ENCODE measurements at places on chromosomes 16 and 17.

GRCh38 chr16:23859713-23860269 lies 24.0 kb downstream of the PRKCB start:
- DNase-seq = no peak

- DNase-seq = no peak
These were observed 118.4 kb downstream of the VPS53 start for GRCh38 chr17:596287-596686.

DNA sequence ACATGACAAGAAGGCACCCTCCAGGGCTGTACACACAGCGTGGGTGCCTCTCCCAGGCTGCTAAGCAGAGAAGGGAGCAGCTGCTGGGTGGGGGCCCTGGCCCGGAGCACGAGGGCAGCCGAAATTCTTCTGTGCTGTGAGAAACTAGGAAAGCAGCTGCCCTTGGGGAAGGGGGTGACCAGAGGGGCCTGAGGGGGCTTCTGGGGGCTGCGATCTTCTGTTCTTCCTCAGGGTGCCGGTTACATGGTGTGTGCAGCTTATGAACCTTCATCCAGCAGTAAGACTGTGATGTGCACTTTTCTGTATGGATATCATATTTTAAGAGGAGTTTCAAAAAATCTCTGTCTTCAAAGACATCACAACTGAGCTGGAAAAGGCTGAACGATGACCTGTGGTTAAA lies 43.2 kb upstream of the METRNL start:
- no peak for DNase-seq

- peak; percentile 79 for DNase-seq
These were observed 49.2 kb upstream of the CBFA2T3 start for GRCh38 chr16:89026121-89026612.

DNA sequence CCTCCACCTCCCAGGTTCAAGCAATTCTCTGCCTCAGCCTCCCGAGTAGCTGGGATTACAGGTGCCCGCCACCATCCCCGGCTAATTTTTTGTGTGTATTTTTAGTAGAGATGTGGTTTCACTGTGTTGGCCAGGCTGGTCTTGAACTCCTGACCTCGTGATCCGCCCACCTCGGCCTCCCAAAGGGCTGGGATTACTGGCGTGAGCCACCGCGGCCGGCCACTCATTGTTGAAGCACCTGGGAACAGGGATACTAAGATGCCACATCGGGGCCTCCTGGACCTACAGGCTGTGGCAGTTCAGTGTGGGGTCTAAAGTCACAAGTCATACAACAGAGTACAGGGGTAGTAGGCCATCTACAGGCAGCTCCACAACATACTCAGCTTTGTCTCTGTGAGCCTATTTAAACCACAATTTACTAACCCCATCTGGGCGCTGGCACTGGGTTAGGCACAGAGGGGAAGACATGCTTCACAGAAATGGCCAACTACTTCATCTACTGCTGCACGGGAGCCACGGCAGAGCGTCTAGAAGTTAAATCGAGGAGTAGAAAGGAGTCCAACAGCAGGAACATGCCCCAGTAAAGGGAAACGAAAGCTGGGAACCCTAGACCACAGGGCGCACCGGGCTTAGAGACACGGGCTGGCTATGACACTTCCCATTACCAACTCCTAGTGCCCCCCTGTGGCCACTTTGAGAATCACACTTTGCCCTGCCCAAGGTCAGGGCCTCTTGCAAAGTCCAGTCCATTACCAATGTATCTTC lies 4.3 kb downstream of the VAMP2 start:
- DNase-seq = peak; percentile 91

- DNase-seq = no peak
These were observed 51.7 kb upstream of the GSE1 start for GRCh38 chr16:85561248-85562092.

DNA sequence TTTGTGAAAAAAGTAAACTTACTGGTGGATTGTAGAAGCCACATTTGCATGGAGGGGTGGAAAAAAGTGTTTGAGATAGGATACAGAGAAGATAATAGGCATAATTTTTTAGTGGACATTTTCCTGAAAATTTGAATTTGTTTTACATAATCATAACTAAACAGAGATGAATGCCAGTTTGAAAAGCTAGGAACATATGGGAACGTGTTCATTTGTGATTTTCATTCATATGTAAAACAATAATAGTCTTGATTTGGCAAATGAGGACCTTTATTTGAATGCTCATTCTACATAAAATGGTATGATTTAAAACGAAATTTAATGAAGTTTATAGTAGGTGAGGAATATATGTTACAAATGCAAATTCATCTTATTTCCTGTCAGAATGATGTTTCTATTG lies 263.9 kb downstream of the BCAS3 start:
- DNase-seq = no peak

DNA sequence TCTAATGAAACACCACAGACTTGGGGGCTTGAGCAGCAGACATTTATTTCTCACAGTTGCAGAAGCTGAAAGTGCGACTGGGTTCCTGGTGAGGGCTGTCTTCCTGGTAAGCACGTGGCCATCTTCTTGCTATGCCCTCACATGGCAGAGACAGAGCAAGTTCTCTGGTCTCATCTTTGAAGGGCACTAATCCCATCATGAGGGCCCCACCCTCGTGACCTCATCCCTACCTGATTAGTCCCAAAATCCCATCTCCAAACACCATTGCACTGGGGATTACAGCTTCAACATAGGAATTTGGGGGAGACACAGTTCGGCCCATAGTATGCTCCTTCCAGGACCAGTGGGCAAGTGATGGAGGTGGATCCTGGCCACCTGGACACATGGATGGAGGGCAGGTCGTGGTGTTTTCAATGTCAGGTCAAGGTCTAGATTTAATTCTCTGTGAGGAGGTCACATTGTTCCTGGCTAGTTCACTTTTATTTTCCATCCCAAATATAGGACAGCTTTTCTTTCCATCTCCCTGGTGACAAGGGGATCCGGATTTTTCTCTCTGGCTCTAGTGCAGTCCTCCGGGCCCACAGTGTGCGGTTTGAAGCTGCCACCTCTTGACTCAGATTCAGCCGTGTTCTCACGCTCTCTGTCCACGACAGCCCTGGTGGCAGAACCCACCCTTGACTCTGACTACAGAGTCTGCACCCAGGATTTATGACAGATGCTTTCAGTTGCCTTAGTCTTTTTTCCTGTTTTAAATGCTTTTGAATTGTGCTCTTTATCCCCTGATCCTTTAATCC lies 160.5 kb upstream of the NOL11 start:
- no peak for DNase-seq

DNA sequence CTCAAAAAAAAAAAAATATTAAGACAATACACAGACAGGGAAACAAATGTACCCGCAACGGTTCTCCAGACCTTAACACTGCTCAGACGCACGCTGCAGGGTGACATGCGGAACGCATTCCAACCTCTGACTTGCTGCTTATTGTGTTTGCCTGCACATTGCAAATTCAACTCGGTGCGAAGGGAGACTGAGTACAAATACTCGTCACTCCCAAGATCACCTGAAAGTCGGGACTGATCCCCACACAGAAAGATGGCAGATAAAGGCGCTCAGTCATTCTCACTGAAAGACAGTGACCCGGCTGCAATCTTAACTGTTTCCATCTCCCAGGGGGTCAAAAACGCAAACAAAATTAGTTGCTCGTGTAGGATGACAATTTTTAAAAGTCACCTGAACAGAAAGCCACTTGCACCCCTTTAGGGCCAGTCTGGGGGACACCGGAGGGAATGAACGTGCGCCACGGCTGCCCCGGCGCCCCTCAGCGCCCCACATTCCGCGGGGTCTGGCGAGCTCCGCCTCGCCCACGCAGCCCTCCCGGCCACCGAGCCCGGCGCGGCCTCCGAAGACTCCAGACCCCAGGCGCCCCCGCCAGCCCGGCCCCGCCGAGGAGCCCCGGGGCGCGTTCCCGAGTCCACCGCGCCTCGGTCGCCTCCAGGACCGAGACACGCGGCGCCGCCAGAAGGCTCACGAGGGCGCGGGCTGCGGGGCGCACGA lies 589 bp downstream of the CLCN7 start:
- DNase-seq = no peak

DNA sequence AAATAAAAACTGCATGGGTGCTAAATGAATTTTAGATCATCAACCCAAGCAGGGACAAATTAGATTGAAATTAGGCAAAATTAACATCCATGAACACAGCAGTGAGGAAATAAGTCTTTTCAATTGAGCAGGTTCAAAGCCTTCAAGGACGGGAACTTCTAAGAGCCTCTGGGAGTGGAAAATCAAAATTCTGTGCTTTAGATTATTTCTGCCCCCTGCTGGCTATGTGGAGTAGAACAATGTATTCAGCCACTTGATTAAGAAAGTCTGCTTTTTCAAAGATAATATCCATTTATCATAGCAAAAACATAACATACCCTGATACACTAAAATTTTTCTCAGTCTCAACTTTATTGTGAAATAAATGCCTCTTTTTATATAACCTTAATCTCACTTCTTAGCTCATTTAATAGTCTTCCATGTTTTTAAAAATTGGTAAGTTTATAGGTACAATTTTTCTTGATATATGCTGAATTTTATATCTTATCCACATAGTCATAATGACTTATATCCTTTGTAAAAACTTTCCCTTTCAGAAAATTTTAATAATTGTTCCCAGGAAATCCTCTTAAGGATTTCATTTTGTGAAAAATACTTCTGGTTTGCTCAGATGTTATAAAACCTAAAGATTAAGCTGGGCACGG lies 28.1 kb upstream of the NOL11 start:
- peak; percentile 75 for DNase-seq

DNA sequence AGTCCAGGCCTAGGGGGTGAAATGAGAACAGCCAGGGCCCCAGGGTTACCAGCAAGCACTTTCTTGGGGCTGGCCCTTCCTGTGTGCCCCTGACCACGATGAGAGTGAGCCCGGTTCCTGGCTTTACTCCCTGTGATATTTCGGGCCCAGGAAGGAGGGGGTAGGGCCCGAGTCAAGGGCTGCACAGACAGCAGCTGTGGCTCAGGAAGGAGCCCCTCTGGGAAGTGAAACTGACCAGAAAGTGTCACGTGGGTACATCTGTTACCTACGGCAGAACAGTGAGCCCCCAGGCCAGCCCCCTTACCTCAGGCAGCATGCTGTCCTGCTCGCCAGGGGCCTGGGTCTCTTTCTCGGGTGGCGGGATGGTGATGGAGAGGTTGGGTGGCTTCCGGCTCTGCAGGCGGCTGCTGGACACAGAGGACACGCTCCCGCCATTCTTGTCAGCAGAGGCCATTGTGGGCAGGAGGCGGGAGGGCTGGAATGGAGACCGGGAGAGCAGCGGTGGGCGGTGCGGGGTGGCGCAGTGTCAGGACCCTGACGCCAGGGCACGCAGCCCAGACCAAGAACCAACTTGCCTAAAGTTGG lies 13.8 kb downstream of the AANAT start:
- no peak for DNase-seq

DNA sequence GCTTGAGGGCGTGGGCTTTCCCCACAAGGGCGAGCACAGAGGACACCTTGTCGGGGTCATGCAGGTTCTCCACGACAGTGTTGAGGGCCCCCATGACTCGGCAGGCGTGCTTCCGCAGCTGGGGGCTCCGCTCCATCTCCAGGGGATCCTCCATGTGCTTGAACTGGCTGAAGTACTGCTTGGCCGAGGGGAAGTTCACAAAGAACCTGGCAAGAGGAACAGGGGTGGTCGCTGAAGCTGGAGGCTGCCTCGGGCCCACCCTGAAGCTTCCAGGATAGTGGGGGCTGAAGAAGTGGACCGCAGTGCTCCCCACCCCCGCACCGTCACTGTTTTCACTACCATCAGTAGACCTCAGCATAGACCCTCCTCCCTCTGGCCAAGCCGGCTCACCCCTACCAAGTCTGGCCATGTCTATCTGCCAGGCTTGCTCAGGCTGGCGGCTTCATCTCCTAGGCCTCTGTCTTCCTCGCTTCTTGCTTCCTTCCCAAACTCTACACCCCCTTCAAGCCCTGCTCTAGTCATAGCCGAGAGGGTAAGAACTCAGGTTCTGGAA lies 5.9 kb downstream of the CYGB start:
- DNase-seq = no peak

DNA sequence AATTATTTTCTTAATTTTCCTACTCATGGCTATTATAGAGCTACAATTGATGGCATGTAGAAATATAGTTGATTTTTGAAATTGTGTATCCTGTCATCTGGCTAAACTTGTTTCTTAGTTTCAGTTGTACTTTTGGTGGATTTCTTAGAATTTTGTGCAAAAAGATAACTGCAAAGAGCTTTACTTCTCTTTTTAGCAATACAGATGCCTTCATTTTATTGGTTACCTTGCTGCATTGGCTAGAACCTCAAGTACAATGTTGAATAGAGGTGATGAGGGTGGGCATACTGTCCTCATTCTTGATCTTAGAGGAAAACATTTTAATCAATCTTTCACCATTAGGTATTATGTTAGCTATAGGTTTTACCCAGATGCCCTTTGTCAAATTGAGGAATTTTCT lies 67.9 kb downstream of the METRNL start:
- no peak for DNase-seq

GRCh38 chr17:15886804-15887203 lies 58.1 kb upstream of the ADORA2B start:
- no peak for DNase-seq

DNA sequence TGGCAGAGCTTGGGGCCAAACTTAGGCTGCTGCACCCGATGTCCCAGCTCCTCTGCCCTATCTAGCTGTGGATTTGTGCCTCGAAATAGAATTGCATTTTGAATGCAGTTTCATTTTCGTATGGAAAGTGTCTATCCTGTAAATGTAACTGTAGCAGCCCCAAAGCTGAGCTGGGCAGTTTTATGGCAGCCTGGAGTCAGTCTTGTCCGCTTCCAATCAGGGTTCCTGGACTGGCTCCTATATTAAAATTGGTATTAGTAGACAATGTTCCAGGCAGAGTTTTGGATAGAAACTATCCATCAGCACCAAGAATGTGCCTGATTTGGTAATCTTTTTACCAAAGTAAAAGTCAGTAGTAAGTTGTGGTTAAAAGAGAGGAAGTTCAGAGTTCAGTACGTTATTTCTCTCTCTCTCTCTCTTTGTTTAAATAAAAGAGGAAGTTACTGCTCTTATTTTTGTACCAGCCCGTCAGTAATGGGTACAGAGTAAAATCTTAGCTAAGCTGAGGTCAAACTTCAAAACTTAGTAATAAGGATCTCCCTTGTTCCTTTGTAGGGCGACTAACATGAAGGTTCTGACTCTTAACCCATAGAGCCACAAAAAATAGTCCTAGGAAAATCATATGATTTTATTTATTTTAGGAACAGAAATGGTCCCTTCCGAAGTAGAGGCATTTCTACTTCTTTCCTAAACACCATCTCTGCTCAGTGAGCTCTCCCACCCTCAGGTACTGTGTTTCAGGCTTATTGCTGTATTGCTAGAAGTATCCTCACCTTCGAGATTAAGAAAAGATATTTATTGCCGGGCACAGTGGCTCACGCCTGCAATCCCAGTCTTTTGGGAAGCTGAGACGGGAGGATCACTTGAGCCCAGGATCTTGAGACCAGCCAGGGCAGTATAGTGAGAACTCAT lies 28.0 kb downstream of the PRKCB start:
- DNase-seq = peak; percentile 32

GRCh38 chr17:70128727-70129238 lies 40.5 kb upstream of the KCNJ2 start:
- no peak for DNase-seq

Data from CD4-positive, alpha-beta T cell treated with Interleukin-2 at 100 ng/mL for 4 hours (primary cell).